ENCODE measurements at places on chromosomes 5 and 9. TPM values are rescaled to one million over a fixed set of nuclear protein-coding genes. Genes with fewer than 3 reads are reported as not detected.

- DNase-seq = no peak
These were observed 50.3 kb downstream of the DUSP1 start for GRCh38 chr5:172720655-172721054.

DNA sequence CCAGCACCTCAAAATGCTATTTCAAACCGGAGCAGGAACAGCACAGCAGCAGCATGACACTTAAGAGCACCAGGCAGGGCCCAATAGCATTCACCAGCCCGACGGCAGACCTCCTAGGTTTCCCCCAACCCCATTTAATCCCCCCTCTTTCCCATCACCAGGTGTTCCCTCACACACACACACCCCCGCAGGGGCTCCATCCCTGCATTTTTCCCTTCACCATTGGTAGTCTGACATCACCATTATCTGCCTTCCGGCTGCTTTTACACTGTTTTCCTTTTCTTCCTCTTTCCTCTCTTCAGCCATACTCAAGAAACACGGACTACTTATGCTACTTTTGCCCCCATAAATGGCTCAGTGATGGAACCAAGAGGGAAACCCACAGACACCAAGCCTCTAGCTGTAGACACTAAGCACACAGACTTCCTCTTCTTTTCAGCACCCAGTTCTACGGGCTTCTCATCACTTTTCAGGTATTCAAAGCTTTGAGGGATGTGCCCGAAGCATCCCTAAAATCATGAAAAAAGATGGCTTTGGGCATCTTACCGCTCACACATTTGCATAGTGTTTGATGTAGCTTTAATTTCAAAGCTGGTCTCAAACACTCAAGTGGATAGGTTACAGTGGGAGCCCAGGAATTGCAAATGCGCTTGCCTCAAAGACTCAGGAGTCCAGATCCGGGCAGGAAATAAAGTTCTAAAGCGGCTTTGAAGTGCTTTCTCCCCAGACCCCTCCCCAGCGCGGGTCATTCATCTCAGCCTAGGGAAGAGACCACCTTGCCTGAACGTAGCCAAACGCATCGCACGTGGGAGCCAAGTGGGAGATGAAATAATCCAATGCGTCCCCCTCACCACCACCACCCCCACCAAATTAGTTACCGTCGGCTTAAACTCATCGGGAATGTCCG lies 141.5 kb downstream of the TSSK1B start:
- DNase-seq = peak; percentile 67

The PRR16 gene
- total RNA-seq = 0.67 TPM

GRCh38 chr9:126702151-126703001 lies 88.6 kb downstream of the LMX1B start:
- peak; percentile 96 for DNase-seq

The JAKMIP2 gene
- 1.7 TPM for total RNA-seq

The OSMR gene
- total RNA-seq = 0.26 TPM

DNA sequence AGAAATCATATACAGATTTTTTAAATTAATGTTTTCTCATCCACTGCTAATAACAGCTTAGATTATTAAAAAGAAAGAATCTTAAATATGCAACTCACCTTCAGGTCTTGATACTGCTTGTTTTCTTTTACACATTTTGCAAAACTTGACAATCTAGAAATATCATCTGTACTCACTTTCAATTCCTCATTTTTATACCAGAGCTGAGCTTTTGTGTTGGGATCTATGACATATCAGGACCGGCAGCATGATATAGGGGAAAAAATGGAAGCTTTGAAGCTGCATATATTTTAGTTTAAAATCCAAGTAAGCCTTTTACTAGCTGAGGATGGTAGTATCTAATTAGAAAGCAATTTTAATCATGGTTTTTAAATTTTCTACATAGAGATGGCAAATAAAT lies 75.7 kb upstream of the SMARCA2 start:
- no peak for DNase-seq

DNA sequence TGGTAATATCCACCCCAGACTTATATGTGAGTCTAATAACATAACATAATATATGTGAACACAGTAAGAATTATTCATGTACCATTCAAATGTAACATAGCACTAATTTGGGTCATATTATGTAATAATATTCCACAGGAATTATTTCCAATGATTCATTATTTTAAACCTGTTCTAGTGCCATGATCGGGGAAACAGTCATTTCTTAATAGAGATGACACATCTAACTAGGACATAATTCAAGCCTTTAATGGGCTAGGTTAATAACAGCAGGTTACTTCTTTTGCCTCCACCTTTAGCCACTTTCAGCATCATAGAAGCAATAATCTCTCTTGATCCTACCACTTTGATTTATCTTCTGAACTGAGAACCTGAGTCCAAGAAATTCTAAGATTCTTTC lies 12.3 kb downstream of the SPINK9 start:
- no peak for DNase-seq

DNA sequence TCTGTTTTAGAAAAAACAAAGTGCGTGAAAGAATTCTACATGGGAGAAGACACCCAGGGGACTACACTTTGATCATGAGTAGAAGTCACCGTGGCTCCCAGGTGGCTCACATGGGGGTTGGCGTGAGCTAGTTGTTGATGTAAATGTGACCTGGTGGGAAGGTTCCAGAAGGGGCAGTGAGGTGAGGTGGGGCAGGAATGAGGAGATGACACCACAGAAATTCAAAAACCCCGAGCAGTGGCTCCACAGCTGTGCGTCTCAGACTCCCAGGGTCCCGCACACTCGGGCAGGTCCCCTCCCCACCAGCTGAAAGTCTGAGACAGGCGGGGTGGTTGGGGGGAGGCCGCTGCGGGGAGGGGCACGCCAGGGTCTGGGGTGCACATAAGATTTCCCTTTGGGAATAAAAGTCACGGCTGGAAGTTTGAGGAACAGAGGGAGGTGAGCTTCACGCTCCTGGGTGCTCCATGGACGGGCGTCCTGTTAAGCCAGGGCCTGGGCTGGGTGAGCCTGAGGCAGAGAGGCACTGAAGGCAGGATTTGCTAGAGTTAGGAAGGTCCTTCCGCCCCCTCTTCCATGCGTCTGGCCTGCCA lies 29.9 kb downstream of the GLT6D1 start:
- peak; percentile 41 for DNase-seq

DNA sequence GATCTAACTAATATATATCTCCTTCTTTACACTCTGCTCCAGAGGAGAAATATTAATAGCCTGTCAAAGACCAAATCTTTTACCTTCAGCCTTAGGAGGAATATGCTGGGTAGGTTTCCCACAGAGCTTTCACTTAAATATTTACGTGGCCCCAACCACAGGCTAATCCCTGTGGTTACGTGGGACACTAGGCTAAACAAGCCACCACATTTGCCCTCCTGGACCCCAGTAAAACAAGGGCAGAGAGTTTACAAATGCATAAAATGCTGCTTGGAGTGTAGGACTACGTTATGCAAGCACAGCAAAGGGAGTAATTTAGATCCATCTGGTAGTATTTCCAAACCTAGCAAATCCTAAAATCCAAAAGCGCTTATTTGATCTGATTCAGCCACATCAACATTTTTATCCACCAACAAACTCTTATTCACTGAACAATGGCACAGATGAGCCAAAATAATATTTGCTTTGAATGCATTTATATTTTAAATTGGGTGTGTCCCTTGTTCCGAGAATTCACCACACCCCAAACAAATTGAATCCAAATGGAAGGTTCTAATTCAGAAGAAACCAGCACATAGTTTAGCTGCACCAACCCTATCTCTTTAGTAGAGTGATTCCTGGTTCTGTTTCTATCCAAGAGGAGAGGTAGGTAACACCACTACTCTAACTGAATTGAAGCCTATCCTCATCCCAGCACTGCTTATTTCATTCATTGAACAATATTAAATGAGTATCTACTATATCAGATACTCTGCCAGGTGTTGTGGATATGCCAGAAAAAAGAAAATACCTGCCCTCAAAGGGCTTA lies 179.0 kb downstream of the TSSK1B start:
- no peak for DNase-seq

Data from H7 (cell line).